ENCODE measurements at places on chromosomes 12 and 14. TPM values are rescaled to one million over a fixed set of nuclear protein-coding genes. Genes with fewer than 3 reads are reported as not detected.

DNA sequence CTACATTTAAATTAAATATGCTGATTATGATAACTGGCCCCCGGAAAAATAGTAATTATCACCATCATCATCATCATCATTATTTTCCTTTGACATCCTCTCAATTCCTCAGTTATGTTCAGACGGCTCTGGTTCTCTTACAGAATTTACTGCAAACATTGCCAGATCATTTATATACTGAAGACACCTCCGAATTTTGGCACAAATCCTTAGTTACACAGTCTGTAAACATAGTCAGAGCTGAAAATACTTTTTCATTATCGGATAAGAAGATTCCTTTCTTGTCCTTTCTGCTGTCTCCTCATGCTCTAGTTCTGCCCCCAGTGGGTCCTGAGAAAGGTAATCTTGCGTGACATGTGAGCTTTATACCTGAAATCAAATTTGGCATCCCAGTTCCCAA lies 40.3 kb upstream of the CCDC60 start:
- no peak overlapping the region for H3K27ac ChIP-seq
- no peaks in the 10 kb centered on the region for H3K27me3 ChIP-seq
- no peak overlapping the region for H3K4me3 ChIP-seq
- no peaks in the 10 kb centered on the region for H3K36me3 ChIP-seq

- no peaks in the 10 kb centered on the region for H3K36me3 ChIP-seq
- H3K27ac ChIP-seq, result no peak overlapping the region
- H3K4me3 ChIP-seq, result no peak overlapping the region
- peaks cover 11% of the 10 kb centered on the region for H3K27me3 ChIP-seq
- no peak for DNase-seq
- H3K4me1 ChIP-seq, result no peaks in the 10 kb centered on the region
Measured at GRCh38 chr12:3222306-3222705, 145.1 kb downstream of the TSPAN9 start.

- DNase-seq, result no peak
- H3K27ac ChIP-seq, result no peak overlapping the region
- H3K4me3 ChIP-seq, result no peak overlapping the region
- H3K4me1 ChIP-seq, result no peaks in the 10 kb centered on the region
- no peaks in the 10 kb centered on the region for H3K27me3 ChIP-seq
Measured at GRCh38 chr14:45553981-45554380, 301.0 kb upstream of the MIS18BP1 start.

ENDOU gene
- total RNA-seq, result not detected

GLIPR1L2 gene
- total RNA-seq, result not detected

All from activated CD8-positive, alpha-beta memory T cell treated with anti-CD3 and anti-CD28 coated beads, Interleukin-2, amount 10 ng/mL, durations not matched to agents 7 days and 5 days (primary cell).